ENCODE measurements at places on chromosomes 1 and 21. TPM values are rescaled to one million over a fixed set of nuclear protein-coding genes. Genes with fewer than 3 reads are reported as not detected.
A peak's percentile ranks its signal among the peaks of the same experiment; 100 is the strongest.

DNA sequence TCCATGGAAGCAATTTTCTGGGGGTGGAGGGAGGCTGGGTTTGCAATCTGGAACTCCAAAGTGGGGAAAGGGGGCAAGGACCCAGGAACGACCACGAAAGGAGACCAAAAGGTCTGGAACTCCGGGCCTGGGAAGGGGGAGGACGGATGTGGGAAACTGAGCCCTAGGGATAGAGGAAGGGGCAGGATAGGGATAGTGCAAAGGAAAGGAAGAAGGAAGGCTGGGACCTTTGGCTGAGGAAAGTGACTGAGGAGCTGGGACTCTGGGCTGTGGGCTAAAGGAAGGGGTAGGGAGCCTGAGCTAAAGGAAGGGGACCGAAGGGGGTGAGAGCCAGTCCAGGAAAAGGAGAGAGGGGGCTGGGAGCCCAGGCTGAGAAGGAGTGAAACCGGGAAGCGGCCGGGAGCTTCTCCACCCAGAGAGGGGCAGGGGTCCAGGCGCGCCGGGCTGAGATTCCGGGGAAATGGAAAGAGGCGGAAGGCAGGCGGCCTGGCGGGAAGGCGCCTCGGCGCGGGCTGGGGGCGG lies 395 bp downstream of the SLC9A1 start:
- DNase-seq, result peak; percentile 33

S100A5 gene
- not detected for polyA plus RNA-seq

- no peak for DNase-seq
Measured at GRCh38 chr1:244395965-244396364, 55.7 kb downstream of the ADSS2 start.

DNA sequence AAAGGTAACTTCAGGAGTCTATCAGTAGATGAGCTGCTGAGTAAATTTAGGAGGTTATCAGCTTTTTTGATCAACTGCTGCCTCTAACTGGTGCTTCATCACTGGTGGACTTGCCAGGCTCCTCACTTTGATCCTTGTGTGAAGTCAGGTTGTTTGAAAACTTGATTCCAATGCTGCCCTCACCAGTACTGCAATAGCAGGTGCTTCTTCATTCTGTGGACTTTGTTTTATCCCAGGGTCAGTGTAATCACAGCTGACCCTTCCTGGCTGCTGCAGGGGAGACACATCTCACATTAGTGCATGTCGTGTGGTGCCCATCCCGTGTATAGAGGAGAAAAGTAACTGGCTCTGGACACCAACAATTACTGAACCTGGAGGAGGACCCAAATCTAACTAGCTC lies 20.0 kb upstream of the KIAA1614 start:
- DNase-seq, result no peak

DNA sequence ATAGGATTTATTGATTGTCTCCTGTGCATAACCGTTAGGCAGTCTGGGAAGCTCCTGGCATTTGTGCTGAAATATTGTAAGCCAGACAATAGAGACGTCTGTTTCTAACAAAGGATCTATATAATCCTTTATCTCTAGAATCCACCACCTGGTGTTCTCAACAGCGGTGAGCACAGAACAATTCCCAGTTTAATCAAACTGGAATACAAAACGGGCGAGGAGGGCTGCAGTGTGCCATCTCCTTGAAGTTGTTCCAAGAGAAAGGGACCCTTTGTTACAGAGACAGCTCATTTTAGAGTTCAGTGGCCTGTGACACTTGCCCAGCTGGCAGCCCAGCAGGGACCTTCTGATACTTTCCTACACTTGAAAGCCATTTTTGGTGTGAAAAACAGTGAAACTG lies 162.8 kb upstream of the IVNS1ABP start:
- DNase-seq, result no peak

KRTAP8-1 gene
- polyA plus RNA-seq, result not detected

DNA sequence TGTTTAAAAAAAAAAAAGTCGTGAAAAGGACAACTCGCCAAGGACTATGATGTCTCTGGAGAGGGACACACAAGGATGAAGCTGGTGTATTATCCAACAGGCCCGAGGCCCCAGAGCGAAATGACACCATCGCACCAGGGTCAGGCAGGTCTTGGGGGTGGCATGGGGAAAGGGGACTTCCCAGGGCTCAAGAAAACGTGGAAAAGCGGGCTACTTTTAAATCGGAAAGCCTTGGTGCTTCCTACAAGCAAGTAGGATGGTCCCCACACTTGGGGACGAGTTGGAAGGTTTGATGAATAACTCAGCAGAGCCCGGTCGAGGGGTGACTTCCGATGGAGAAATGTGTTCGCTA lies 505 bp upstream of the GNPAT start:
- DNase-seq, result peak; percentile 55

GRCh38 chr1:153801786-153802697 lies 26.8 kb downstream of the SLC27A3 start:
- no peak for DNase-seq

GJA5 gene
- polyA plus RNA-seq, result 6.2 TPM
